ENCODE measurements at places on chromosomes 2 and 18.

- DNase-seq = no peak
Observed at GRCh38 chr18:45518311-45519155, 96.7 kb upstream of the SLC14A2 start.

- DNase-seq = no peak
Observed at GRCh38 chr2:20452551-20452950, 5.7 kb downstream of the RHOB start.

- no peak for DNase-seq
Observed at GRCh38 chr18:10308154-10308553, 146.3 kb upstream of the APCDD1 start.

GRCh38 chr18:61949946-61950345, 57.1 kb upstream of the RNF152 start:
- no peak for DNase-seq

GRCh38 chr18:13570856-13571495, 155.4 kb downstream of the FAM210A start:
- no peak for DNase-seq

GRCh38 chr2:4219571-4219970, 516.2 kb downstream of the DCDC2C start:
- DNase-seq = no peak

- no peak for DNase-seq
Observed at GRCh38 chr2:69578198-69578540, 65.4 kb downstream of the AAK1 start.

GRCh38 chr2:36462311-36462935, 106.8 kb downstream of the CRIM1 start:
- no peak for DNase-seq

DNA sequence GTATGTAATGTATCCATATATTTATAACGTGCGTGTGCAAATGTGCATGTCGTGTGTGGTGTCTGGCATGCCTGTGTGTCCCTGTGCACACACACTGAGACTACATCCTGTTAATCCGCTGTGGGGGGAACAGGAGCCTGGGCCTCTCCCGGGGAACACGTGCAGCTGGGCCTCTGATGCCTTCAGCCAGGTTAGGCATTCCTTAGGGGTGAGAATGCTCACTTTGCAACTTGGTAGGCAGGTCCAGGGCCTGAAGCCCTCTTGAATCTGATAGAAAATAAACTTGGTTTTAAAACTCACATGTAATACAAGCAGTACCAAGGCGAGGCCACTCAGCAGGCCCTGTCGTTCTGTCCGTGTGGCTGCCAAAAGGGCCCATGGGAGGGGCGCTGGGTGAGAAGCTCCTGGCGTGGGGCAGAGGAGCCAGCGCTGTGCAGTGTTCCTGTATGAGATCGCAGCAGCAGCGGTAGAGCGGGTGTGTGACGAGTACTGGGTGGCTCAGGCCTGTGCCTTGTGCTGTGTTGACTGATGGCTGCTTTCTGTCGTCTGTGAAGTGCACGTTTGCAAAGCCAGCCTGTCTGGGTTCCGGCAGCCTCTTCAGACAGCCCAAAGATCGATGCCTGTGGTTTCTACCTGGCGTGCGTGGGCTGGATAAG, 16.2 kb downstream of the SALL3 start:
- DNase-seq = no peak
